ENCODE measurements at places on chromosomes 2 and 18.

DNA sequence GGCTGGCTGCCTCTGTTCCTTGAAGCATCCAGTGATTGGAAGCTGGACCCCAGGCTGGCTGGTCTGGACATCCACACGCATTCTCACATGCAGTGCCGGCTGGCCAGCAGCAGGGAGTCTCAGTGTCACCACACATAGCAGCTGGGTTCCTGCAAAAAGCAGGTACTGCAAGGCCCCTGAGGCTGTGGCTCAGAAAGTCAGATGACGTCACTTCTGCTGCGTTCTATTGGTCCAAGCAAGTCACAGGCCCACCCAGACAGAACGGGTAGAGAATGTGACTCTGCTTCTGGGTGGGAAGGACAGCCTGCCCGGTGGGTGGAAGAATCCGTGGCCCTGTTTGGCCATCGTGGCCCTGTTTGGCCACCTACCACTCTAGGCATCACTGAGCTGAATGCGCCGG lies 51.3 kb upstream of the SPP2 start:
- no peak for DNase-seq

DNA sequence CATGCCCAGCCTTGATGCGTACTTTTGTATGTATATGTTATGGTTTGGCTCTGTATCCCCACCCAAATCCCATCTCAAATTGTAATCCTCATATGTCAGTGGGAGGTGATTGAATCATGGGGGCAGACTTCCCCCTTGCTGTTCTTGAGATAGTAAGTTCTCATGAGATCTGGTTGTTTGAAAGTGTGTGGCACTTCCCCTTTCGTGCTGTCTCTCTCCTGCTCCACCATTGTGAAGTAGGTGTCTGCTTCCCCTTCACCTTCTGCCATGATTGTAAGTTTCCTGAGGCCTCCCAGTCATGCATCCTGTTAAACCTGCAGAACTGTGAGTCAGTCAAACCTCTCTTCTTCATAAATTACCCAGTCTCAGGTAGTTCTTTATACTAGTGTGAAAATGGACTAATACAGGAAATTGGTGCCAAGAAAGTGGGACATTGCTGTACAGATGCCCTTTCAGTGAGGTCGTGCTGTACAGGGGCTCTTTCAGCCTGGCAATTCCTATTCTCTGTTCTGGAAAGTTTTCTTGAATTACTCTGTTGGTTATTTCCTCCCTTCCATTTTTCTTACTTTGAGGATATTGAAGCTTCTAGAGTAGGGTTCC lies 38.2 kb downstream of the KCMF1 start:
- DNase-seq, result no peak

- peak; percentile 25 for DNase-seq
These were observed 63.1 kb downstream of the EHBP1 start for GRCh38 chr2:62768615-62769014.

DNA sequence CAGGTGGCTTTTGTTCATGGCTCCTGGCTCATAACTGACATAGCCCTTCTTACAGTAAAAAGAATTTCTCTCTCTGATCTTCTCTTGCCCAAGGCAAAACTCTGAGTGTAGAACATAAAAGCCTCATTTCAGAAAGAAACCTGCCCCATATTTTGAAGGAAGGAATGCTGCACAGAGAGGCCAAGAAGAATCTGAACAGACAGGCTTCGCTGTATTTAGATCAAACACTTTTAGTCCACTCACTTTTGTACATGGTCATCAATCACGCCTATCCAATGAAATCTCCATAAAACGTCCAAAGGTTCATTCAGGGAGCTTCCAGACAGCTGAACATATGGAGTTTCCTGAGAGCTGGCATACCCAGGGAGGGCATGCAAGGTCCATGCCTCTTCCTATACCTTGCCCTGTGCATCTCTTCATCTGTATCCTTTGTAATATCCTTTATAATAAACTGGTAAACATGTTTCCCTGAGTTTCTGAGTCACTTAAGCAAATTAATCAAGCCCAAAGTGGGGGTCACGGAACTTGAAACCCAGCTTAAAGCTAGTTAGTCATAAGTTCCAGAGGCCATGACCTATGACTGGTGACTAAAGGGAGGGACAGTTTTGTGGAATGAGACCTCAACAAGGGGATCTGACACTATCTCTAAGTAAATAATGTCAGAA lies 62.5 kb upstream of the TMEM247 start:
- DNase-seq, result peak; percentile 45

DNA sequence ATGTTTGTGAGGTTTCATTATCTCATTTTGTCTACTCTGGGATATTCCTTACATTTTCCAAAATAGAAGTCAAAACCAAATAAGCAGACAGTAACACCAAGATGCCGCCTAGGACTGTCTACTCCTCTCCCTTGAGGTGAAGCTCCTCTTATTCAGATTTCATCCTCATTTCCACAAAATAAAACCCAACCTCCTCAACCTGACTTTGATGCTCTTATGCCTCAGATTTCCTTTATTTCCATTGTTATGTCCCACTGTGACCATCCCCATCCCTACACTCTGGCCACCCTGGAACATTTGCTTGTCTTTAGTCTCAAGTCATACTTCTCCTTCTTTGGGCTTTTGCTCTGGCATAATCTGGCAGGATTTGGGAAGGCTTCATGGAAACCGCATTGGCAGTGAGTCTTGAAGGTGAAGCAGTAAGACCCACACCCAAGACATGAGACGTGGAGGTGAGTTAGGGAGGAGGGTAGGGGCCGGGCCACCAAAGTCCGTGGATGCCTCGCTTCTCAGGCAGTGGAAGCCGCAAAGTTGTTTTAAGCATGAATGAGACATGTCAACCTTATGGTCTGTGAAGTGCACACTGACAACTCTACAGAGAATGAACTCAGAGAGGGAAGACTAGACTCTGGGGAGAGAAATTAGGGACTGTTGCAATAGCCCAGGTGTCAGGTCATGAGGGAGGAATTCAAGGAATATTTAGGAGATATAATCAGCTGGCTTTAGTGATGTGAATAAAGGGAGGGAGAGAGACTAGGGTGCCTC lies 63.6 kb downstream of the DDX1 start:
- DNase-seq, result no peak

DNA sequence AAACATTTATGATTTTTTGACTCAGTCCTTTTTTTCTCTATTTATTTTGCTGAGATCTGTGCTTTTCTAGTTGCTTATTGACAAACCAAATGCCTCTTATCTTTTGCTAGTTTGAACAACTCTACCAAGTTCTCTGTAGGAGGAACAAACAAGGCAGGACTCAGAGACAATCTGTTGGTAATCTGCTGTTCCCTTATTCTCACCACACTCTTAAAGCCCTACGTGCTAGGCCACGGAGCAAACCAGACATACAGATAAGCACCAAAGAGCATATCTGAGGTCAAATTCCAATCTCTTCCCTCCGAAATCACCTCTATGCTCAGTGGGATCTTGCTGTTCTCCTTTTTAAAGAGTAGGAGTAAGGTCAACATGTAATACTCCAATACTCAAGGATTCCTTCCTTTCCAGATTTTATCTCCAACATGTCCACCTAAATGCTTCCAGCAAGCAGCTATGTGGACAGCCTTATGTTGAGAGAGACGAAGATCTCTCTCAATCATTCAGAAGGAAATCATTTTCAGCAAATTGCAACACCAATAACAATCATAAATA lies 18.4 kb downstream of the FN1 start:
- no peak for DNase-seq

DNA sequence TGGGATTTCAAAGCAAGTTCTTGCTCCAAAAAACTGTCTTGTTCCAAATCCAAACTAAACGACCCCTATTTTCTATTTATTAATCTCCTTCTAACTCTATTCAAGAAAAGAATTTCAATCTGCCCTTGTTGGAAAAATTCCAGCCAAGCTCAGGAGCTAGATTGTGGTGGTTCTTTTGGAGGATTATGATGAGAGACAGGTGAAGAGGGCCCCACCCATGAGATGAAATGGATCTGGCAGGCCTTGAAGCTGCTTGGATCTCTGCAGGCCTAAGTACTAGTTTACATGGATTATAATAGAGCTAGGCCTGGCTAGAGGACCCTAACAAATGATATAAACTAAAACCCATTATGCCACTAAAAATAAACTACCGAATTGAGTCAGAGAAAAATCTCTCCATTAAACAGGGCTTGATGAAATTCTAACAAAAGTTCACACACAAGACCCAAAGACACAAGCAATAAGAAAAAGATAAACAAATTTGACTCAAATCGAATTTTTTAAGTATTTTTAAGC lies 101.6 kb downstream of the GFPT1 start:
- no peak for DNase-seq

- no peak for DNase-seq
These were observed 69.2 kb downstream of the B3GNT2 start for GRCh38 chr2:62265106-62265505.

GRCh38 chr2:9993488-9994165 lies 42.1 kb downstream of the GRHL1 start:
- peak; percentile 59 for DNase-seq

DNA sequence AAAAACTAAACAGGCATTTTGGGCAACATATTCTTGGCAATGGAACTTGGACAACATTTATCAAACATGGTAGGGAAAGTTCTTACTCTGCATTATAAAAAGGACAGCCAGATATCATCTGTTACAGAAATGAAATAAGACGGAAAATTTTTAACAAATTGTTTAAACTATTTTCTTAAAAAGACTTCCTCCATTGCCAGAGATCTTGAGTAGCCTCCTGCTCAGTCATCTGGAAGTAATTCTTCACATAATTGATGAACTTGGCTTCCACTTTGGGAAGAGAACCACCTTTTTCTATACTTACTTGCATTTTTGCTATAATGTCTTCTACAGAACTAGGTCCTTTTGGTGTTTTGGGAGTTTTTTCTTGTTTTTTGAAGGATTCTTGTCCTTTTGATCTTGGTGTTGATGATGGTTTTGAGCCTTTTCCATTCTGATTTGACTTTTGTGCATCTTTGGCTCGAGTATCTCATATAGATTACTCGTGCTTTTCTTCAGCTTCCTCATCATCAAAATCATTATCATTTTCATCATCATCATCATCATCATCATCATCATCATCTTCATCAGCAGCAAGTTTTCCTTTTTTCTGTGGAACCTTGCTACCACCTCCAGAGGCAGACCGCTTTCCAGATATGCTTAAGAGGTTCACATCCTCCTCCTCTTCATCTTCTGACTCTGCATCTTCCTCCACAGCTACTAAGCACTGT lies 66.2 kb downstream of the CD28 start:
- no peak for DNase-seq

DNA sequence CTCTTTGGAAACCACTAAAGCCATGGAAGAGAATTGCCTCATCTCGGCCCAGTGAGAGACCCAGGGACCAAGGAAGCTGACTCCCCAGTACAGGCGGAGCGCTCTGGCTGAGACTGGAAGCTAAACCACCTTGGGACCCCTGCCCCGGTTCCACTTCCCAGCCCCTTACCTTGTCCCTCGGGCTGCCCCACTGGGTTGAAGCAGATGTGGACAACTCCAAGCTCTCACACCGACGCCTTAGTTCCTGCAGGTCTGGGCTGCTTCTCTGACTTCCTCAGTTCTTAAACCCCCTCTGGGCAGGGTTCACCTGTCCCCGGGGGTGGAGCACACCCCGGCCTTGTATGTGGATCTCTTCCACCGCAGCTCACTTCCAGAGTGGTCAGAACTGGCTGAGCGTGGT lies 266.2 kb downstream of the PHLPP1 start:
- no peak for DNase-seq

DNA sequence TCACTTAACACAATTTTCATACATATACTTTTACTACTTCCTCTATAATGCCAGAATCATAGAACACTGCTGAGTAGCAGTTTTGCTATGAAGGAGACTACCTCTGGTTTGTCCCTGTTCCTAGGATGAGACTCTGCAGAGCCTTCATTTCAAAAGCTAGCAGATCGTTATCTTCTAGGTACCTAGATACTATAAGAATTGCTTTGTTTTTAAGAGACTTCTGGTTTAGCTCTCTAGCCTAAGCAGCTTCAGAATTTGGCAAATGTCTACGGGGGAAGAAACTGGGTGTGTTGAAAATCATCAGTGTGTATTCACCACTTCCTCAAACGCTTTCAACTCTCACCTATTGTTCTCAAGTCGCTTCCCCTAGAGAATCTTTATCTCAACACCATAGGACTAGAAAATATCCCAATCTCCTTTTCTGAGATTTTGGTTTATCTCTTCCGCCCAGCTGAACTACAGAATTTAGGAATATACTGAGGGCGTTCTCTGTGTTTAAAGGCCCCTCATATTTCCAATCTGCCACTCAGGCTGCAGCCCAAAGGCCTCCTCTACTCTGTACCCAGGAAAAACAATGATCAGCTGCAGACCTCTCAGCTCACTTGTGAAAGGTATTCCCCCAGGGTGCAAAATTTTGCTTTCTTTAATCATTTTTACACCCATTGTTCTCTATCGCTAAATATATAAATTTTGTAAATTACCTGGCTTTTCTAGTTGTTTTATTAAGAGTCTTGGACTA lies 28.7 kb downstream of the SMAD2 start:
- DNase-seq, result no peak

DNA sequence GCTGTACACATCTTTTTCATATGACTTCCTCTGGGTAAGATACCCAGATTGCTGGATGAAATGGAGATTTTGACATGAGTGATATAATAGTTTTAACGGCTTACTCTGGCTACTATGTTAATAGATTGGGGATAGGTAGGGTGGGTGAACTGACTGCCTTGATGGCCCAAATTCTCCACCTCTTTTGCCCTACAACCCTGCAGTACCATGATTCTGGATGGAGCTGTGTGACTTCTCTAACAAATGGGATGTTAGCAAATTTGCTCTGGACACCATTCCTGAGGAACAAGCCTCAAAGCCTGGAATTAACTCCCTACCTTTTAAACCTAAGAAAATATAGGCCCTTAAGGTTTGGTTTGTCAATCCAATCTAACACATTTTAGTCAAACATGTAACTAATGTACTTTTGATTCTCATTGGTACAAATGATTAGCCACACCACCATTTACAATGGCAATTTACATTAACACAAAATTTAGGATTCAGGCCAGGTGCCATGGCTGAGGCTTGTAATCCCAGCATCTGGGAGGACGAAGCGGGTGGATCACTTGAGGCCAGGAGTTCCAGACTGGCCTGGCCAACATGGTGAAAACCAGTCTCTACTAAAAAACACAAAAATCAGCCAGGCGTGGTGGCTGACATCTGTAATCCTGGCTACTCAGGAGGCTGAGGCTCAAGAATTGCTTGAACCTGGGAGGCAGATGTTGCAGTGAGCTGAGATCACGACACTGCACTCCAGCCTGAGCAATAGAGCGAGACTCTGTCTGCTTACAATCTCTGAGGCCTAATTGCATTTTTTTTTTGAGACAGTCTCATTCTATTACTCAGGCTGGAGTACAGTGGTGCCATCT lies 12.8 kb downstream of the CLK1 start:
- DNase-seq, result no peak

GRCh38 chr18:52009958-52010357 lies 330.0 kb upstream of the DCC start:
- DNase-seq, result no peak

DNA sequence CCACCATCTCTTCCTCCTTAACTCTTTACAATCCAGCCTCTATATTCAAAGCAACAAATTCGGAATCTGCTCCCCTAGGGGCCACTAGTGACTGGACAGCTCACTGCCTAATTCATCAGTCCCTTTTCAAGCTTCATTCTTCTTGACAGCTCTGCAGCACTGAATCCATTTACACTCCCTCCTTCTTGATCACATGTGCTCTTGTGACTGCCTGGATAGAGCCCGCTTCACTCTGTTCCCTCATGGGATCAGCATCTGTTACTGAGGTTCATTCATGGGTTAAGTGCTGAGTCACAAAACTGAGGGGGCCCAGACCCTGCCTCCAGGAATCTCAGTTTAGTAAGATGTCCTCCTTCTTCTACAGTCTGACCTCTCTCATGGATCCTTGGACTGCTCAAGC lies 81.5 kb downstream of the CYRIA start:
- no peak for DNase-seq

- peak; percentile 24 for DNase-seq
These were observed 29.0 kb downstream of the LGALSL start for GRCh38 chr2:64482765-64483504.

- DNase-seq, result no peak
These were observed 27.3 kb downstream of the MTCL1 start for GRCh38 chr18:8732442-8733360.
